ENCODE measurements at places on chromosomes 4 and X.

- no peak for DNase-seq
Observed at GRCh38 chr4:173538148-173538908, 8.3 kb upstream of the HAND2 start.

DNA sequence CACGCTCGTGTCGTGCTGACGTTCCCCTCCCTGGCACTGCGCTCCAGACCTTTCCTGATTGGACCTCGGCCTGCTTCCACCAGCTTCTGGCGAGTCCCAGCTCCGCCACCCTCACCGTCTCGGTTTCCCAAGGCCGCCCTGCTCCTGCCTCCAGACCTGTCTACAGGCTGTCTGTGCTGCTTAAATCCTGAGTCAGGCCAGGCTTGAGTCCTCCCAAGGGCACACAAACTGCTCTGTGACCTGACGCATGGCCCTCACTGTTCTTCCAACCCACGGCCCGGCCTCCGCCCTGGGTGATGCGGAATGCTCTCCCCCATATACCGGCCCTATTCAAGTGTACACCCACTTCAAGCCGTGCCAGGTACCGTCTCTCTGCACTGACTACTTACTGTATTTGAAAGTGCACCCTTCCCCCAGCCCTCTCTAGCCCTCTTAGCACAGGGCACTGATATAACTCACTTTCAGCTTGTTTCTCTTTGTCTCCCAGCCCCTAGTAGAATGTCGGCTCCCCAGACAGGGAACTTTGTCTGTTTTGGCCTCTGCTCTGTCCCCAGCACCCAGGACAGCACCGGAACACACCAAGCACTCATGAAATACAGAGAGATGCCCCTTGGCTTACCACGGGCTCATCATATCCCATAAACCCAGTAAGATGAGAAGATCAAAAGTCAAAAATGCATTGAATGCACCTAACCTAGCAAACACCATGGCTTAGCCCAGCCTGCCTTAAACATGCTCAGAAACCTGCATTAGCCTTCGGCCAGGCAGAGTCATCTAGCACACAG is 63.1 kb upstream of the AFAP1 start:
- DNase-seq = no peak

- DNase-seq = no peak
Observed at GRCh38 chrX:107736781-107737531, 38.6 kb downstream of the TSC22D3 start.

DNA sequence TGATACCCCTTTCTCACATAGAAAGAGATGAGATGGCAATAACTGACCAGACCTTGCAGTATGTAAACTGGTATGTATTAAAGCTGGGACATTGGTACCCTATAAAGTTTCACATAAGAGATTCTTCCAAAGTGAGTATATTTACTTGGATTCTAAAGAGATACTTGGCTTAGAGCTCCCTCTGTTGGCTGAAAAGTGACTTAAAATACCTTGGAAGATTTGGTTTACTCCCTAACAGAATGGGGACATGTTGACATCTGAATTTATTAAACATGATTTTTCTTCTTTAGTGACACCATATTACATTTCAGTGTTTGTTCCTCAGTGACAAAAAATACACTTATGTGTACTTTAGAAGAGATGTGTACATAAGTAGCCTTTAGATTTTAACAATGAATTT is 47.9 kb upstream of the RGN start:
- DNase-seq = peak; percentile 45

GRCh38 chr4:636628-637159 is 11.3 kb downstream of the PDE6B start:
- no peak for DNase-seq

Data from hindlimb muscle (tissue), 1 donor.